Esophagus muscularis mucosa (tissue), 4 donors: ENCODE measurements at places on chromosomes 4 and X. TPM values are rescaled to one million over a fixed set of nuclear protein-coding genes. Genes with fewer than 3 reads are reported as not detected.

The MAGEA2 gene
- not detected for total RNA-seq

The GAGE1 gene
- total RNA-seq = not detected

DNA sequence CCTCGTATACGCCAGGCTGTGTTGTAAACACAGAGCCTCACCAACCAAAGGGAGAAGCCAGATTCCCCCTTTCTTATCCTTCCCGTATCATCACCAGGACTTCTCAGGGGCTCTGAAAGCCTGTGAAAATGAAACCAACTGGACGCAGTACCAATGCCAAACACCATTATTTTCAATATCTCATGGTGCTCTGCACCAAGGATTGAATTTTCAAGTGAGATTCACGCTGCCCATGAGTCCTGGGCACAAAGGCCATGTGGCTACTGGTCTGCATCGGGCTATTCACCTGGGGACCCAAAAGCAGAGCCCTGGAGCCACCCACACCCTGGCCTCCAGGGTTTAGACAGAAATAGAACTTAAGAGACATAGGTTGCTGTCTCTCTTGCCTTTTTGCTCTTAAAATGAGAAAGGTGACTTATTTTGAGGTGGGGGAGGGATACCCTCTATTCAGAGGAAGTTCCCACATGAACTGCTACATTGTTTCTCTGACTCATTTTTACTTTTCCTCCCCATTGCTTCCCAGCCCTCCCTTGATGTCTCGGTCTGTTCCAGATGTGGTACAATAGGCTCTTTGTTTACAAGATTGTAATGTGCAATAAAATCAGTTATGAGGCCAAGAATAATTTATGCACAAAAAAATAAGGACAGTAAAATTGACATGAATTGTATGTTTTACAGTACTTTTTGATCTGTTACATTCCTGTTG is 55.4 kb downstream of the MAML3 start:
- DNase-seq = no peak

GRCh38 chr4:15794905-15795304 is 16.8 kb downstream of the CD38 start:
- no peak for DNase-seq

GRCh38 chr4:74309223-74309622 is 953 bp downstream of the EPGN start:
- no peak for DNase-seq
